ENCODE measurements at places on chromosomes 5 and 9.
A peak's percentile ranks its signal among the peaks of the same experiment; 100 is the strongest.

GRCh38 chr5:112492291-112492690, 73.2 kb upstream of the EPB41L4A start:
- DNase-seq = peak; percentile 44

DNA sequence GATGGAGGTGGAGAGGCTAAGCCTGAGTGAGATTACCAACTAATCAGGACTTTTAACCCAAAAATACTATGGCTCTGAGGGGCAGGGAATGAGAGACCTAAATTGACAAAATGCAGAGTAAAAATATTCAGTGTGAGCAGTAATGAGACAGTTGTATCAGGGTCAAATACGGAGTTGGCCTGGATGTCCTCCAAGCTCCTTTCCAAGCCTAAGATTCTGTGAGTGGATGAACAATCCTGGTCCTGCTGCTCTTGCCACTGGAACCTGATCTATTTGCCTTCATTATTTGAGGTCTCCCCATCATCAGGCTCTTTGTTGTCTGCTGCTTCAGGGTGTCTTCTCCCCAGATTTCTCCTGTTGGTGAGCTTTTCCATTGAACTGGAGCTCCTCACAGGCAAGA, 1.1 kb downstream of the PDCD1LG2 start:
- no peak for DNase-seq

DNA sequence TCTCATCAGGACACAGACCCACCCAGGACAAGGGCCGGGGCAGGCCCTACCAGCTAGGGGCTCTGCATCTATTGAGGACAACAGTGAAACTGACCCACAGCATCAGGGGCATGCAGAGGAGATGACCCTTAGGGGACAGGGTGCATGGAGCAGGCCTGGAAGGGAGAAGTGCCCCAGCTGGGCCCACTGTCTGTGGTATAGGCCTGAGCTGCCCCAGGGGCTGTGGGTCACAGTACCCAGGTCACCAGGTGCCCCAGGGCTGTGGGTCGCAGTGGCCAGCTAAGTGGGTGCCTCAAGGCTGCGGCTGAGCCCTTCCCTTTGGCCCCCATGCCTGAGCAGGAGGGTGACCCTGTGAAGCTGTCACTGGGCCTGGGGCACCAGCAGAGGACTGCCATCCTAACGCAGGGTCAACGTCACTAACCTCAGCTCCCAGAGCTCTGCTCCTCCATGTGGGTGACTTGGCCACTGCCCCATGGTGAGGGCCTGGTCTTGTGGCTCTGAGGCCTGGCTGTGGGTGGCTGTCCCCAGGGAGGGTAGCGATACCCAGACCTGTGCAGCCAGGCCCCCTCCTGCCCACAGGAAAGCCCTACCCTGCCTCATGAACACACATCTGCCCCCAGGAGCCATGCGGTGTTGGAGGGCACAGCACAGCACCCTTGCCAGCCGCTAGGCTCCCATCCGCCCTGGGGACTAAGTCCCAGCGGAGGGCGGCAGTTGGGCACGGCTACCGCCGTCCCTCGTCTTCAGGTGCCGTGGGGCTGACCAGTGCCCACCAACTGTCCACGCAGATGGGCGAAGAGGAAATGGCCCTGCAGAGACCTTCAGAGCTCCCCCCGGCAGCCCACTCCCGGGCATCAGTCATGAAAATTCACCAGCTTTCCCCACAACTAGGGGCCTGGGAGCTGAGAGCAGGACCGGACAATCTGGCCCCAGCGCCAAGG, 4.9 kb downstream of the EDF1 start:
- no peak for DNase-seq

DNA sequence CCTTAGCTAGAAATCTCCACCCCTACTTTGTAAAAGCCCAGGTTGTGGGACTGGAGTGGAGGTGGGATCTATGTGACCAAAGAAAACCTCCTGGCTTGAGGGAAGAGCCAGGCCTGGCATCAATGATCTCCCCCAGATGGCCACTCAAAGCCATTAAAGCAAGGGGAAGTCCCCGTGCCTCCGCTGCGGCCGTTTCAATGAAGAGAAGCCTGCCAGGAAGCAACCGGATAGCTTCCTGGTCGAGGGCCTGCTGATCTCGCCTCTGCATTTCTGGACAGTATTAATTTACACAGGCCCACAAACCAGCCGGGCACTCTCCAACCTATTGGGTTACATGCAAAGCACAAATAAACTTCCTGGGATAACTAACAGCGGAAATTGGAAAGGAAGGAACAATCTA, 160.5 kb upstream of the MSX2 start:
- DNase-seq = no peak

DNA sequence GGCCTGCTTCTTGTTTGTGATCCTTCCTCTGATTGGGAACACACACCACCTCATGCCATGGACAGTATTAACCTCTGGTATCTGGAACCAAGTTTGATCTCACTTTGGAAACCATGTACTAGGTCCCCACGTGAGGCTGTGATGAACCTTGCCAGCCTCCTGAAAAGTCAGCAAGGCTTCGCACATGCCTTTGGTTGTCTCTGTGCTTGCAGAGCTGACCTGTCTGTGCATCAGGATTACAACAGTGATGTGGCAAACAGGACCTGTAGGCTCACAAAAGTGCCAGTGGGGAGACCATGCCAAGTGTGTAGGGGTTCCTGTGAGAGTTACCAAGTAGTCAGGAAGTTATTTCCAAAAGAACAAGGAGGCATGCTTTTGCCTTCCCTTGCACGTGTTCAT, 1.4 kb downstream of the ACO1 start:
- DNase-seq = no peak

GRCh38 chr5:88883836-88884607, 1.0 kb upstream of the MEF2C start:
- DNase-seq = no peak

DNA sequence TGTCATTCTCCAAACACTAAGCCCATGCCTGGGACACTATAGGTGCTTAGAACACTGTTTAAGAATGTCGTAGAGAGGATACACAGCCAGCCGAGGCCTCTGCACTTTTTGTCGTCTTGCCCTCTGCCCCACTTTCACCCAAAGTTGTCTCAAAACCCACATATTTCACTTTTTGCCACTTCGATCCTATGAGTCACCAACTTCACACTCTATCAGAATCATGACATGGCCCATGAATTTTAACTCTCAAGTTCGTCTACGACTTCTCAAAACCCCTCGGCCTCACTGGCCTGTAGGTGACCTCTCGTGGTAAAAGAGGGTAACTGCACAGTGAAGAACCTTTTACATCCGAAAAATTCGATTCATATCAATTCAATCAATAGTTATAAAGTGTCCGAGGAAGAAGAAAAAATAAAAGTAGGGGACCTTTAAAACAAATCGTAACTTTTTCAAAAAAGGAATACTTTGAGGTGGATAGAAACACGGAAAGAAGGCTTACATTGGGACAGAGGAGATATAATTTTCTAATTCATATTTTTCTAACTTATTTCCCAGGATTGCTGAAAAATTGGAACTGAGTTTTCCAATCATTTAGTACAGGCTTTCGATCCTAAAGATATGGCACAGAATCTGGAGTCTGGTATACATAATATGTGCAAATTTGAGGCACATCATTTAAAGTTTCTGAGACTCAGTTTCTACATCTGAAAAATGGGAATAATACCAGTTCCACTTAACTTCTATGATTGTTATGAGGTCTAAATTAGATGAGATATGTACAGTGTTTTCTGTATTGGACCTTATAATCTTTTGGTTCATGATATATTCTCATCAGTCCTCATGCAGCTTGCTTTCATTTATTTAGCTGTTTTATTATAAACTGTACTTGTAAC, 122.6 kb downstream of the APBA1 start:
- no peak for DNase-seq

DNA sequence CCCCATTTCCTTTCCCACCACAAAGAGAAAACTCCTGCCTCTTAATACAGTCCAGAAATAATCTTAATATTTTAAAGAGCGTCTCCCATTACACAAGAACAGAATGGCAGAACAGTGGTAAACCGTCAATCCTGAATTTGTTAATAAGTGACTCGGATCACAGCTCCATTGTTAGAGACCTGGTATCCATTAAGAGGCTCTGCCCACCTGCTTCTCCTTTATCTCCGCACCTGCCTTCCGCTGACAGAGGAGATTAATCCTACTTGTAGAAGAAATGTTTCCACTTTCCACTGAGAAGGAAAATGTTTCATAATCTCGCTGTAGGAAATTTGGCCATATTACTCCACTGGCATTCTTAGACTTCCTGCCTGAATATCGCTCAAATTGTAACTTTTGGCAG, 1493.2 kb downstream of the MAT2B start:
- no peak for DNase-seq

- no peak for DNase-seq
These were observed 207.5 kb upstream of the IRX2 start for GRCh38 chr5:2958976-2959375.

DNA sequence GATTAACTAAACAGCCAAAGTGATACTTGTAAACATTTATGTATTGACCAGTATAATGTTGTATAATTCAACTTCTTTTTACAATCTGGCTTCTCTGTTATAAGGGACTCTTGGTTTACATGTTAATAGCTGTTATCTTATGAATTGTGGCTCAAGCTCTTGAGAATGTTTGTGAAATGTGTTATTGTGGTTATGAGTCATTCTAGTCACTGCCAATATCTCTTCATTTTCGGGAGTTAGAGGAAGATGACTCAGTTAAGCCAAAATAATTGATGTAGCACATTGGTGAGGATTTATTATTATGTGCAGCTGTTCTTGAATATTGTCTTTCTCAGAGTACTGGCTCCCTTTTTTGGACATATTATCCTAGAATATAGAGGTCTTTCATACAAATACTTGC, 655.2 kb upstream of the RIOK2 start:
- peak; percentile 82 for DNase-seq

DNA sequence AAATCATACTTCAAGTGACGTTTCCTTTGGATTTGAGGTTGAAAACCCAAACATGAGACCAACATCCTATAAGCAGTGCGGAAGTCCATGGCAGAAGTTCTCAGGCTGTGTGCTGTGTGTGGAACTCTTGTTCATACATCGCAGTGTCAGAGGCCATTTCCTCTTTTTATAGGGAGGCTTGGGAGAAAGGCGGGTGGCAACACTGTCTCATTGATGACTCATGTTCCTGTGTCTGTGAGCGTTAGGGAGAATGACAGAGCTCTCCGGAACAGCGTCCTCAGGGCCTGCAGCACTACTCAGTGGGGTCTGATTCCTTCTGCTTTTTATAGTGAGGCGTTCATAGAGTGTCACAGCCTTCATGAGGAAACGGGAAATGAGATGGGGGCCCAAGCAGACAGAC, 98.8 kb upstream of the BASP1 start:
- DNase-seq = peak; percentile 58

Data from retinal pigment epithelial cell (primary cell).